Esophagus (tissue), 2 donors: ENCODE measurements at places on chromosomes 7 and 10. TPM values are rescaled to one million over a fixed set of nuclear protein-coding genes. Genes with fewer than 3 reads are reported as not detected.

Gene UCN3
- polyA plus RNA-seq, result not detected

Gene AP1S1
- 40.2 TPM for polyA plus RNA-seq

Gene SAMD9
- 22.1 TPM for polyA plus RNA-seq

Gene NKX2-3
- 1.1 TPM for polyA plus RNA-seq

Gene SUN3
- polyA plus RNA-seq, result 0.02 TPM
